ENCODE measurements at places on chromosomes 3 and 15. TPM values are rescaled to one million over a fixed set of nuclear protein-coding genes. Genes with fewer than 3 reads are reported as not detected.

Gene CNTN4
- not detected for polyA plus RNA-seq

GRCh38 chr15:40985541-40986330 lies 32.5 kb downstream of the CHAC1 start:
- peaks cover 10% of the 10 kb centered on the region for H3K36me3 ChIP-seq
- no peak for DNase-seq
- peaks cover 37% of the 10 kb centered on the region for H3K4me1 ChIP-seq
- H3K27me3 ChIP-seq, result no peaks in the 10 kb centered on the region

GRCh38 chr3:58754074-58754473 lies 87.5 kb upstream of the FAM3D start:
- H3K27ac ChIP-seq, result no peak overlapping the region
- H3K36me3 ChIP-seq, result no peaks in the 10 kb centered on the region
- H3K27me3 ChIP-seq, result no peaks in the 10 kb centered on the region
- no peak overlapping the region for H3K4me3 ChIP-seq
- H3K4me1 ChIP-seq, result no peaks in the 10 kb centered on the region

Gene SERPINI1
- 0.28 TPM for polyA plus RNA-seq

DNA sequence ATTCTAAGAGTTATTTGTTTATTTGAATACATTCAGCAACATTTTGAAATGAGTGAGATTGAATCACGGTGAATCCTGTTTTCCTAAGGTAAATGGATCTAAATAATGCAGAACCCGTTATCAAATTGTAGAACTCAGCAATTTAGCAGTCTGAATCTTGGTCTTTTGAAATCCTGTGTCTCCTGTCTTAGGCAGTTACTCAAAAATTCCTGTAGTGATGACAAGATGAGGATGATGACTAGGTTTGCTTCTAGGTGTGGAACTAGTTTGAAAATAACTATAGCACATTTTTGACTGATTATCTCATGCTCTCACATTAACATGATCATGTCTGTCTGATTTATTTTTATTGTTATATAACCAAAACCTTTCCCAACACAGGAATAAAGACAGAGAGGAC lies 115.0 kb downstream of the RAP2B start:
- H3K36me3 ChIP-seq, result no peaks in the 10 kb centered on the region
- DNase-seq, result no peak
- no peaks in the 10 kb centered on the region for H3K27me3 ChIP-seq
- no peaks in the 10 kb centered on the region for H3K4me1 ChIP-seq

DNA sequence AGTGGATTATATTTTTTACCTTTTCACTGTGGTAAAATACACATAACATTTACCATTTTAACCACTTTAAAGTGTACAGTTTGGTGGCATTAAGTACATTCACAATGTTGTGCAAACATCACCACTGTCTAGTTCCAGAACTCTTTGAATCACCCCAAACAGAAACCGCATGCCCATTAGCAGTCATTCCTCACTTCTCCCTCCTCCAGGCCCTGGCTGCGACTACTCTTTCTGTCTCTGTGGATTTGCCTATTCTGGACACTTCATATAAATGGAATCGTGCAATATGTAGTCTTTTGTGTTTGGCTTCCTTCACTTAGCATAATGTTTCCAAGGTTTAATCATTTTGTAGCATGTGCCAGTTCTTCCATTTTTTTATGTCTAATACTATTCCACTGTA lies 409.8 kb downstream of the NTRK3 start:
- H3K36me3 ChIP-seq, result no peaks in the 10 kb centered on the region
- H3K4me3 ChIP-seq, result no peak overlapping the region
- DNase-seq, result no peak
- H3K27ac ChIP-seq, result no peak overlapping the region
- no peaks in the 10 kb centered on the region for H3K4me1 ChIP-seq
- no peaks in the 10 kb centered on the region for H3K27me3 ChIP-seq

Data from endothelial cell of umbilical vein (primary cell).